ENCODE measurements at places on chromosomes 3 and 15.

- H3K36me3 ChIP-seq, result no peaks in the 10 kb centered on the region
- no peaks in the 10 kb centered on the region for H3K27me3 ChIP-seq
- H3K4me1 ChIP-seq, result no peaks in the 10 kb centered on the region
Observed at GRCh38 chr15:66452420-66452819, 45.1 kb downstream of the SNAPC5 start.

GRCh38 chr15:100762913-100763834, 116.5 kb upstream of the ALDH1A3 start:
- no peaks in the 10 kb centered on the region for H3K36me3 ChIP-seq
- no peak for DNase-seq
- no peak overlapping the region for H3K4me3 ChIP-seq
- H3K27ac ChIP-seq, result no peak overlapping the region
- H3K27me3 ChIP-seq, result no peaks in the 10 kb centered on the region

DNA sequence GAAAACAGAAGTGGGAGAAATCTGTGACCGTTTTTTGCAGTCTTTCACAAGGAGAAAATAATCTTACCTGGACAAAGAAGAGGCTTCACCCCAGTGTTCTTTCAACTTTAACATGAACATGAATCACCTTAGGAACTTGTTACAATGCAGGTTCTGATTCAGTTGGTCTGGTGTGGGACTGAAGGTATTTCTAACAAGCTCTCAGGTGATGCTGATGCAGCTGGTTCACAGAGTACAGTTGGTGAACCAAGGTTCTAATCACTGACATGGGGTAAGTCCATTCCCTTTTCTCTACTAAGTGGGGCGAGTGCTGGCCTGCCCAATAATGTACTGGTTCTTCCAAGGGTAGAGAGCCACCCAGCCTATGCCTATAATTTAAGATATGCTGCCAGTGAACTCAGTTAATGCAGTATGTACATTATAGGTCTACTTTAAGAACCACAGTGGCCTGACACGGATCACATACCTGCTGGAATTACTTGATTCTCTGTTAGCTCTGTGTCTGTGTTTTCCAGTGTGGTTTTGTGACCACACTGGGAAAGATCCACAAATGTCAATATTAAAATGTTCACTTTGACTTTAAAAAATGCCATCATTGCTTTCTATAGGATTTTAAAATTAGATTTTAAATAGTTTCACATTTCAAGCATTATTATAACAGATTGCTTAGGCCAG, 304.1 kb downstream of the ZNF621 start:
- no peak for DNase-seq
- no peak overlapping the region for H3K4me3 ChIP-seq
- H3K36me3 ChIP-seq, result no peaks in the 10 kb centered on the region
- no peak overlapping the region for H3K27ac ChIP-seq
- no peaks in the 10 kb centered on the region for H3K27me3 ChIP-seq
- no peaks in the 10 kb centered on the region for H3K4me1 ChIP-seq

DNA sequence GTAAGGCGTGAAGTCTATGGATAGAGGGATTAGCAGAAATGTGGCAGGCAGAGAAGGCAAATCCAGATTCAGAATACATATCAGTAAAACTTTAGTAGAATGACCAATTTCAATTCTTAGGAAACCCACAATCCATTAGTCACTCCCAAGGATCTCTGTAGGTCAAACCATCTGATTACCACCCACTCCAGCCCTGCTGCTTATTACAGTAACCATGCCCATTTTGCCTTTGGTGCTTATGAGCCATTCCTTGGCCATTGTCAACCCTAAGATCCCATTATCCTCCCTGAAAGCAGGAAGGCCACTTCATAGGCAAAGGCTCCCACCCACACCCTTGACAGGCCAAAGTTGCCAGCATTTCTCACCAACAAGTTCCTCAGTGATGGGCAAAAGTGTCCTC, 5.1 kb upstream of the KLHL40 start:
- H3K4me1 ChIP-seq, result peaks cover 5% of the 10 kb centered on the region
- no peak overlapping the region for H3K4me3 ChIP-seq
- no peaks in the 10 kb centered on the region for H3K36me3 ChIP-seq
- no peak overlapping the region for H3K27ac ChIP-seq
- no peak for DNase-seq

- H3K27me3 ChIP-seq, result no peaks in the 10 kb centered on the region
- H3K4me1 ChIP-seq, result no peaks in the 10 kb centered on the region
- DNase-seq, result no peak
- no peaks in the 10 kb centered on the region for H3K36me3 ChIP-seq
- no peak overlapping the region for H3K4me3 ChIP-seq
- no peak overlapping the region for H3K27ac ChIP-seq
Observed at GRCh38 chr3:121477589-121477988, 68.2 kb downstream of the POLQ start.

- no peaks in the 10 kb centered on the region for H3K36me3 ChIP-seq
- H3K4me3 ChIP-seq, result no peak overlapping the region
- no peaks in the 10 kb centered on the region for H3K4me1 ChIP-seq
- H3K27ac ChIP-seq, result no peak overlapping the region
- DNase-seq, result no peak
Observed at GRCh38 chr3:31777887-31778286, 203.2 kb downstream of the OSBPL10 start.

- no peaks in the 10 kb centered on the region for H3K4me1 ChIP-seq
Observed at GRCh38 chr3:30162579-30162978, 443.8 kb upstream of the TGFBR2 start.

DNA sequence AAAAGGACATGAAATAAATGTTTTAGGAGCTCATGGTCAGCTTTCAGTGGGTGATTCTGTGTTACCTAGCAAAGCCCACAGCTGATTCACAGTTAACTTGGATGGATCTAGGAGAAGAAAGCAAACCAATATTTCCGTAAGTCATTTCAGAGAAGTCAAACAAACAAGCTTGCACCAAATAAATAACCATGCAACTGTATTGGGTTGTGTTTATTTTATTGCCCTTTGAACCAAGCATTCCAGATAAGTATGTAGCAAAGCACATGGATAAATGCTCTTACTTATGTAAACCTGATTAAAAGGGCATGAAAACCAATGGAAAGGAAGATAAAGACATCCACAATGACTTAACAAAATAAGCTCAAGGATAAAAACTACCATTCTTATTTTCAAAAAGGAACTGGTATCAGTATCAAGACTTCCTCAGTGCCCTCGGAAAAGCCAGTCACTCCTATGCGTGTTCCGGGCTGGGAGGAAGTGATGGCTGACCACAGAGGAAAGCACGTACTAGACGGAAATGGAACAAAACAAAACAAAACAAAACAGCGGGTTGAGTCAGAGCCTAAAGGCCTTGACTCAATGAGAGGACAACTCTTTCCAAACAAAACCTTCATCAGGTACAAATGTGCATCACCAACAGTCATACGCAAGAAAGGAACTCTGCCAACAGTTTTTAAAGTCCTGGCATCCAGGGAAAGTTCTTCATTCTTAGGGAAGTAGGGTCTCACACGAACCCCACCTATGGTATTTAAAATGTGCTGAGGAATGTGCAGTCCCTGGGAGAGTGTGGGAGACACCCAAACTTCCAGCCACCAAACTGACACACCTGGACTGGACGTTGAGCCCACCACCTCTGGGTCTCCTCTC, 103.3 kb downstream of the SNRK start:
- no peaks in the 10 kb centered on the region for H3K4me1 ChIP-seq
- H3K27ac ChIP-seq, result no peak overlapping the region
- no peak for DNase-seq
- no peak overlapping the region for H3K4me3 ChIP-seq
